ENCODE measurements at places on chromosomes 6 and 20.

- DNase-seq = no peak
These were observed 57.4 kb downstream of the MOCS1 start for GRCh38 chr6:39876826-39877225.

- no peak for DNase-seq
These were observed 844.5 kb upstream of the ADGRB3 start for GRCh38 chr6:67790569-67790968.

GRCh38 chr6:152154559-152155356 lies 347.3 kb downstream of the ESR1 start:
- no peak for DNase-seq

GRCh38 chr6:63572747-63573075 lies 431 bp downstream of the LOC128125822 start:
- DNase-seq = peak; percentile 88

- no peak for DNase-seq
These were observed 979 bp upstream of the ABCF1 start for GRCh38 chr6:30570263-30570662.

GRCh38 chr20:54517241-54517975 lies 42.0 kb downstream of the DOK5 start:
- no peak for DNase-seq

DNA sequence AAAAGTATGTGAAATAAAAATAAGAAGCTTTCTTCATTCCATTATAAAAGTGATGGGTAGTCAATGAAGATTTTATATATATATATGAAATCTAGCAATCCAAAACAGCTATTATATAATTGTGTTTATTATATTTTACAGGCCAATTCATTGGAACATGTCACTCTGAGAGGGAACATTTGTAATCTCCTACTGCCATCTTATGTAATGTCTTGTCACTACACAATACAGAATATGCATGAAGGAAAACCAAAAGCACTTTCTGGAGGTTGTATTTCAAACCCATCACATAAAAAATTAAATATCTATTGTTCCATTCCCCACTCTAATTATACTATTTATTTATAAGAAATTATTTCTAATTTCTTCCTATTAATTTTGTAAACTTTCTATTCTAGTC lies 31.5 kb upstream of the IRAK1BP1 start:
- DNase-seq = no peak

GRCh38 chr20:56200456-56200855 lies 48.1 kb upstream of the MC3R start:
- DNase-seq = no peak

GRCh38 chr6:138487102-138487604 lies 12.1 kb downstream of the NHSL1 start:
- DNase-seq = no peak

- DNase-seq = no peak
These were observed 7.1 kb upstream of the NPBWR2 start for GRCh38 chr20:64114356-64114971.
